ENCODE measurements at places on chromosomes 7 and 10.
A peak's percentile ranks its signal among the peaks of the same experiment; 100 is the strongest.

GRCh38 chr7:51034521-51035264 is 252.0 kb upstream of the GRB10 start:
- no peak for DNase-seq

DNA sequence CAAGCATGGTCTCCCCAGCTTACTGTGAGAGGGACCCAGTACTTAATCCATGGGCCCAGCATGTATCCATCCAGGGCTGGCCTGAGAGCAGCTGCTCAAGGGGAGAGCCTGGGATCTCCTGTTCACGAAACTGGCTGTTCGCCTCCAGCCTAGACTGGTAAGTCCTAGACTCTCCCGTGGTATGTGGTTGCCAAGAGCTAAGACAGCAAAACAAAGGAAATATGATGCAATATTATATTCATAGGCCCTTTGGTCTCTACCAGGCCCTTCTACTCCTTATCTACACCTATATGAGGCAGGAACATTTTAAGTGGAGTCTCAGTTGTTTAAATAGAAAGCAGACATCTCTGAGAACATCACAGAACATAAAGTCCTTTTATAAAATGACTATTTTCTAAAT is 28.9 kb upstream of the STK17A start:
- no peak for DNase-seq

GRCh38 chr10:89414879-89415821 is 782 bp downstream of the IFIT5 start:
- DNase-seq, result peak; percentile 42

GRCh38 chr7:18770154-18770811 is 274.7 kb downstream of the HDAC9 start:
- DNase-seq, result no peak

- no peak for DNase-seq
Observed at GRCh38 chr7:85191383-85191782, 4.5 kb upstream of the SEMA3D start.

DNA sequence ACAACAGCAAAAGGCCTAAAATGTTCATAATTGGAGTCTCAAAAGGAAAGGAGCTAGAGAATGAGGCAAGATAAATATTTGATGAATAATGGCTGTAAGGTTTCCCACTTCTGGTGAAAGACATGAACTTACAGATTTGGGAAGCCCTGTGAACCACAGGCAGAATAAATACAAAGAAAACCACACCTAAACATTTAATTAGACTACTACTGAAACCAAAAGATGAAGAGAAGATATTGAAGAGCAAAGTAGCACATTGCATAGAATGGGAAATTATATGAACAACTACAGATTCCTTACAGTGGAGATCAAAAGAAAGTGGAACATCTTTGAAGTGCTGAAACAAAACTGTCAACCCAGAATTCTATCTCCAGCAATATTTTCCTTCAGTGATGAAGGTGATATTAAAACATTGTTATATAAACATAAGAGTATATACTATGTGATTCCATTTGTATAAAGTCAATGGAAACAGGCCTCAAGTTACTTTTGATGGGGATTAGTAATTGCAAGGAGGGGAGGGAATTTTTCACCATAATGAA is 191.3 kb upstream of the KAT6B start:
- no peak for DNase-seq

DNA sequence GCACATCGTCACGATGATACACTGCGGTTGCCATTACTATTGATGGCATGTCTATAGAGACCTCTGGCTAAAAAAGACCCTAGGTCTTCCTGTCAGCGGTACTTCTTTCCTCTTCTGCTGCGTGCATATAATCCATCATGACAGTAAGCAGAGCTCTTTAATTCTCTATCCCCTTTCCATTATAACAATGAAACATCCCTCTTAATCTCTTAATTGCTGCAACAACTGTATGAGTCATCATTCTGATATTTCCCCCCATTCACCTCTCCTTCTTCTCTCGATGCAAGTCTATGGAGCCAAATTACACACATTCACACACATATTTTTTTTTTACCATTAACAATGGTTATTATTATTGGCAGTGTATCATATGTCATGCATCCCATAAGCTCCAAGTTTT is 45.2 kb upstream of the AKR1E2 start:
- no peak for DNase-seq

DNA sequence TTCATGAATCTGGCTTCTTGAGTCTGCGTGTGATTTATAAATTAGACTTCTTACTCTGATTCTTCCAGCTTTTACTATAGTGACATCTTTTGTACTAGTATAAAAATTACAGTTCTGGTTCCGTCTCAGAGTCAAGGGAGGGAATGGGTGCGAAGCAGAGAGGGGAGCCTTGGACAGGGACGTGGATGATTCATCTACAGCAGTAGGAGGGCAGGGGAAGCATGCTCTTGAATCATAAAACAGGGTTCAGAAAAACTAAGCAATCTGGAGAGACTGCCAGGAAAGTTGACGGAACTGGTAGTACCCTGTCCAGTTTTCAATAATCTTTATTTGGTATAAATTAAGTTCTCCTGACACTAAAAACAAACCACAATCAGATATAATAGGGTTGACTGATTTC is 58.1 kb downstream of the ITGA8 start:
- DNase-seq, result no peak

DNA sequence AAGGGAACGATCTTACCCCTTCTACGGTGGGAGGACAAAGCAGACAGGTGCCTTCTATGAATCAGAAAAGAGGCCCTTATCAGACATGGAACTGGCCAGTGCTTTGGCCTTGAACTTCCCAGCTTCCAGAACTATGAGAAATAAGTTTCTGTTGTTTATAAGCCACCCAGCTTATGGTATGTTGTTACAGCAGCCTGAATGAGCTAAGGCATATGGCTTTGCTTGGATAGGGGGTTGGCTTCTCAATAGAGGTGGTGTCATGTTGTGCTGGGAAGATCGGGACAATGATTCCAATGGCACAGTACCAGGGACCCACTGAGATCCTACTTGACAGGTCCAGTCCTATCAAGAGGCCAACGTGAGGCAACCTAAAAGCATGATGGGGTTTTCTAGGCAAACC is 183.4 kb upstream of the BMPER start:
- DNase-seq, result no peak

DNA sequence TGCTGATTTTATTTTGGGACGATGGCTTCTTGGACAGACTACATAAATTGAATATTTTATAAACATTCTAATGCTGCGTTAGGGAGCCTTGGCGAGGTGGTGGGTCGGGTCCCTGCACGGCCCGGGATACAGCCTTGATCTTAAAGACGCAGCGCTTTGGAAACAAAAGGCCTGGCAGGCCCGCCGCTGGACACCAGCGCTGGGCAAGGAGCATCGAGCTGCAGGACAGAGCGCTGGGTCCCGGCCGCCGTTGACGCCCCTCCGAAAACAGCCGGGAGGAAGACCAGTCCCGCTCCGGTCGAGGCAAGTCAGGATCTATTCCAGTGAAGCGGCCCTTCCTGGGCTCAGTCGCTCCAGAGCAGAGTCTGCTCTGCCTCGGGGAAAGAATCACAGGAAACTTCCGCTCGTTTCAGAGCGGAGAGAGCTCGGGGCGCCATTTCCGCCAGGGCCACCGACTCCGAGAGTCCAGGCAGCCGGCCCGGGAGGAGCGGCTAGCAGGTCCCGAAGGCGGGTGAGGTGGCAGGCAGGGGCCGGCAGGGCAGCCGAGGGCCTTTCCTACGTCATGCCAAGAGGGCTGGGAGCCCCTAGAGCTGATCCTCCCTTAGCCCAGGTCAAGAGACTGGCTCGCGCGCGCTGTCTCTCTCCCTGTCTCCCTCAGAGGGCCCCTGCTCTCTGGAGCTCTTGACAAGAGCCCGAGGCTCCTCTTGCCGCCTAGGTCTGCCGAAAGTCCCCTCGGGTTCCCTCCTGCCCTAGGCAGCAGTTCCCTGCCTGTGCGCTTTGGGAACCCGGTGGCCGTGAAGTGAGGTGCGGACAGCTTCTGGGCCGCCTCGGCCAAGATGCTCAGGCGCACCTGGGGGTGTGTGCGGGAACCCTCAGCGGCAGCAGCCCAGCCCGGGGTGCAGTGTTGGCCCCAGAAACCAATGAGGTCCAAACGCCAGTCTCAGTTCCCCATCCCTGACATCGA is 1.4 kb upstream of the DRGX start:
- DNase-seq, result no peak

DNA sequence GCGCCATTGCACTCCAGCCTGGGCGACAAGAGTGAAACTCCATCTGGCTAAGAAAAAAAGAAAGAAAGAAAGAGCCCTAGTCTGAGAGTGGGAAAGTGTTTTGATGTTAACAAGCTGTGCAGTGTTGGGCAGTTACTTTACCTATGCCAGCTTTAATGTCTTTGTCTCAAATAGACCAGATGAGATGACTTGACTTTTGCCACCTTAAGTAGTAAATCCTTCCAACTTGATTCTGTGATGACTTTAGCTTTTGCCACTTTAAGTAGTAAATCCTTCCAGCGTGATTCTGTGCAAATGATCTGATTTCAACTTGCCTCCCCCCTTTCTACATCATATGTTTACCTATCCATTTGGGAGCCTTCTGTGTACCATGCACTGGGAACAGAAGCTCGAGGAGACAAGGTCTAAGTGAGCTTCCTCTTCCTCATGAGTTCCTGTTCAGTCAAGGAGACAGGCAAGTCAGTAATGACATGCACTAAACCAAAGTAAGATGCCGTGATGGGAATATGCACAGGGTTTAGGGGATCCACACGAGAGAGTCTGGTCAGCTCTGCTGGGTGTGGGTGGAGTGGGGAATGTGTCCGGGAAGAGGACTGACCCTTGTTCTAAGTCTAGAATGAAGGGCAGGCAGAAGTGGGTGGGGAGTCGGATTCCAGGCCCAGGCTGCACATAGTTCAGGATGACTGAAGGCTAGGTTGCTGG is 17.2 kb downstream of the INPP5F start:
- no peak for DNase-seq

DNA sequence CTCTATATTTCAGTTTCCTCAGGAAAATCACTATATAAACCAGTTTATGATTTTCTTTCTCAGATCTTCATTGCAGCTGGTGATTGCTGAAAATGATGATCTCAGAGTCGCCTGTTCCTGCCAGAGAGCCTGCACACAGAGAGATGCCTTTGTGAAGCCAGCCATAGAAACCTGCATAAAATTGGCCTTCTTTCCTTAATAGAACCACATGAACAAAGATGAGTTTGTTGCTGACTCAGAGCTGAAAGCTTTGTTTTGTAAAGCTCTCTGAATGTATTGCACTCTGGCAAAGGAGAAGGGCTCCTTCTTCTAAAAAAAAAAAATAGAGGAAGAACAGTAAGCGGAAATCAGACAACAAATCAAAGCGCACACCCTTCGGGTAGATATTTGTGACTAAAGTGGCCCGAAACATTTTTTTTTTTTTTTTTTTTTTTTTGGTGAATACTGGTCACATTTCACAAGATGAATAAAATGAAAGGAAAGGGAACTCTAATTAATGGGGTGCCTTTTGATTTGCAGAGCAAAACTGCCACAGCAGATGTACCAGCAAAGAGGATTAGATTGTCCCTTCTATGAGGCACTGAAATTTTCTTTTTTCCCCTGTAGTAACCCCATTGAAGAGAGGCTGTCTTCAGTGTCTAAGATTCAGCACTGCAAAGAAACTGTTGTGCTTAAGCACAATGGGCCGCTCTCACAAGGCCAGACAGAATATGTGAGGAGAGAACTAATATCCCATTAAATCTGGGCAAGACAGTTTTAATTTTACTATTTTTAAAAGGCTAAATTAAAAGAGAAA is 75.1 kb upstream of the PTPRZ1 start:
- DNase-seq, result no peak

DNA sequence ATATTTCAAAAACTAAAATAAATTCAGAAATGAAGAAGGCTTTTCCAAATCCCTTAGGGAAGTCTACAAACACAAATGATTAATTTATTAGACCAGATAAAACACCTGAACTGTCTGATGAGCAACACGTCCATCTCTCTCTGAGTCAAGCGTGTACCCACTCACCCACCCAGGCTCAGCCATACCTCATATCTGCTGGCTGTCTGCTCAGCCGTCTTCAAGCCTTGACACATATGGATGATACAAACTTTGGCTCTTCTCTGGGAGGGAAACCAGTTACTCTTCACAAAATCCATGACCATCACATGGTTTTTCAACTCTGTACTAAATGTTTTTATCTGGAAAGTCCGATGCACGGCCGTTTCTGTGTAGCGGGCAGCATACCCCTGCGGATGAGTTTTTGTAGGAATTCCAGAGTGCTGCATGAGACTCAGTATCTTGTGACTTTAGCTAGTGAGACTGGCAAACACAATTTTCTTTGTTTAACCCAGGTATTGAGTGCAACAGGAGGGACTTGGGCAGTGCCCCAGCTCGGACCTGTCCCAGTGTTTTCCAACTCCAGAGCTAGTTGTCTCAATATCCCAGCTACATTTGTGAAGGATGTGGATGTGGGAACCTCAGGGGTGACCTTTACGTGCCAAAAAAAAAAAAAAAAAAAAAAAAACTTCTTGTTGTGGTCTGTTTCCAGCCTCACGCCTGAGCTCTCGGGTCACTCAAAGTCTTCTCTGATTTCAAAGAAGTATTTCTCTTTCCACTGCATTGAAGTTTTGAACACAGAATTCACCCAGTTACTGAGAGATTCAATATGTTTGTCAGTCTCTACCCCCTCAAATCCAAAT is at the start of gene C10orf90:
Gene C10orf90 (minus strand): TSS at position 638 of the 839 bp plus-strand sequence. CDS start 213 bp downstream, at position 425.
- DNase-seq, result no peak

DNA sequence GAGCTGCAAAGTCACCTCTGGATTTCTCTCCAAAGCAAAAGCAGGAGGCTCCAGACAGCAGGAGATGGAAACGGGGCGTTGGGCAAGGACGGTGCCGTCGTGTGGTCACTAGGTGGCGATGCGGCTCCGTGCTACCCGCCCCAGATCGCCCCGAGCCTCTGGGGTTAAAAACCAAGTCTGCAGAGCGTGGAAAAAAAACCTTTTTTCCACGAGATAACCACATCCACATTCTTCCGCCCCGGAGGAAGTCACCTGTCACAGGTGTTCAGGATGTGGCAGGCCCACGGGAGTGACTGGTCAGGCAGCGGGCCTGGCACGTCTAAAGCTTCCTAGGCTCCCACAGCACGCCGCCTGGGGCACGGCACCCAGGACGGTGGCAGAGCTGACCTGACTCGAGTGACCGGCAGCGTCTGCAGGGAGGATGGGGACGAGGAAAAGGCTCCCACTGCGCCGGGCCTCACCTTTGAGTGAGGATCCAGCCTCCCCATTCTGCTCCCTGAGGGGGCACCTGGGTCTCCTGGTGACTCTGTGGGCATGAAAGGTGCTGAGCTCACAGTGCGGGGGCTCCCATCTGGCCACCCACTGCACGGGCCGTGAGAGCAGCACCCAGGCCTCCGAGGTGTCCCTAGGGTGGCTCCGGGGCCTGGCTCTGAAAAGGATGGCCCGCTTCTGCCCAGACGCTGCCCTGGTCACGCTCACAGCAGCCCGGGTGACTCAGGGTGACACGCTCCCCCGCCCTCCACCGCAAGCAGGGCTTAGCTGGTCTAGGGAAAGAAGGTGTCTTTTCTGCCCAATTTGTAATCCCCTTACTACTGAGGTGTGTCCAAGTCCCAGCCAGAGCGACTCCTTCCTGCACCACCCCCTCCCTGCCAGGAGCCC is 71.3 kb upstream of the TNRC18 start:
- peak; percentile 77 for DNase-seq
